Upper lobe of left lung (tissue), 6 donors: ENCODE measurements at places on chromosomes 5 and 9. TPM values are rescaled to one million over a fixed set of nuclear protein-coding genes. Genes with fewer than 3 reads are reported as not detected.

- H3K4me1 ChIP-seq = peaks cover 16% of the 10 kb centered on the region
- no peak for DNase-seq
- no peaks in the 10 kb centered on the region for H3K27me3 ChIP-seq
- H3K36me3 ChIP-seq = no peaks in the 10 kb centered on the region
These were observed 46.6 kb downstream of the COL15A1 start for GRCh38 chr9:98990181-98990870.

DNA sequence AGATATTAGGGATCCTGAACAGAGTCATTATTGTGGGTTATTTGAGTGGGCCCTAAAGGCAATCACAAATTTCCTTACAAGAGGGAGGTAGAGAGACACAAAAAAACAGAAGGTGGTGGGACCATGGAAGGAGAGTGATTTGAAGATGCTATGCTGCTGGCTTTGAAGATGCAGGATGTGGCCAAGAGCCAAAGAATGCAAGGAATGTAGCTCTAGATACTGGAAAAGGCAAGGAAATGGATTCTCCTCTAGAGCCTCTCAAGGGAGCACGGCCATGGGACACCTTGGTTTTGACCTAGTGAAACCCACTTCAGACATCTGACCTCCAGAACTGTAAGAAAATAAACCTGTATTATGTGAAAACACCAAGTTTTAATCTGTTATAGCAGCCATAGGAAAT is 53.8 kb downstream of the TTC39B start:
- H3K36me3 ChIP-seq = no peaks in the 10 kb centered on the region
- DNase-seq = no peak
- H3K4me3 ChIP-seq = no peak overlapping the region
- peaks cover 4% of the 10 kb centered on the region for H3K4me1 ChIP-seq
- H3K27ac ChIP-seq = no peak overlapping the region

- no peak overlapping the region for H3K27ac ChIP-seq
- no peaks in the 10 kb centered on the region for H3K27me3 ChIP-seq
- H3K4me3 ChIP-seq = no peak overlapping the region
- DNase-seq = no peak
These were observed 53.7 kb downstream of the GGTA1 start for GRCh38 chr9:121445986-121446385.

- no peaks in the 10 kb centered on the region for H3K27me3 ChIP-seq
- no peak overlapping the region for H3K4me3 ChIP-seq
- H3K27ac ChIP-seq = no peak overlapping the region
These were observed 27.2 kb upstream of the ASS1 start for GRCh38 chr9:130417602-130418001.

DNA sequence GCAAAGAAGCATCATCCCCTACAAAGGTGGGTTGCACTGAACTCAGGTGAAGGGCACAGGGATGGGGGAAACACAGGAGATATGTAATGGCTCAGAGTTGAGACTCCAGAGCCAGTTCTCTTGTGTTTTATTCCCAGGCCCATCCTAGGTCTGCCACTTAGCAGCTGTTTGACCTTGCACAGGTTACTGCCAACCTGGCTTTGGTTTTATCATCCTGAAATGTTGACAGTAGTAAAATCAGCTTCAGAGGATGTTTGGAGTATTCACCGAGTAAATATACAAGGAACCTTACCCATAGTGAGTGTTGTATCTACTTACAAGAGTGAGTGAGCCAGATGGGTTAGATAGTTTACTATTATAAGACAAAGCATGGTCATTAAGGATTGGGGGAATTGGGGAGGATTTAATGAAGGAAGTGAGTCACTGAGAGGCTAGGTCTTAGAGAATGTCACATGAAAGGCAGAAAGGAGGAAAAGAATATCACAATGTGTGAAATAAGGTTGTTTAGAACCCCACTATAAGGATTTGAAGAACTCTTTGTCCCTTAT is 141.3 kb downstream of the MAN2A1 start:
- H3K4me1 ChIP-seq = no peaks in the 10 kb centered on the region
- H3K4me3 ChIP-seq = no peak overlapping the region
- DNase-seq = no peak

- H3K36me3 ChIP-seq = no peaks in the 10 kb centered on the region
- no peaks in the 10 kb centered on the region for H3K27me3 ChIP-seq
- DNase-seq = peak; percentile 69
- H3K27ac ChIP-seq = peak overlapping the region; percentile 24
- peaks cover 11% of the 10 kb centered on the region for H3K4me1 ChIP-seq
These were observed 54.9 kb downstream of the COL15A1 start for GRCh38 chr9:98998441-98999151.

GRCh38 chr5:37071901-37072581 is 177.1 kb downstream of the CPLANE1 start:
- DNase-seq = no peak
- H3K36me3 ChIP-seq = no peaks in the 10 kb centered on the region
- H3K4me1 ChIP-seq = no peaks in the 10 kb centered on the region
- H3K27me3 ChIP-seq = no peaks in the 10 kb centered on the region
- no peak overlapping the region for H3K4me3 ChIP-seq

DNA sequence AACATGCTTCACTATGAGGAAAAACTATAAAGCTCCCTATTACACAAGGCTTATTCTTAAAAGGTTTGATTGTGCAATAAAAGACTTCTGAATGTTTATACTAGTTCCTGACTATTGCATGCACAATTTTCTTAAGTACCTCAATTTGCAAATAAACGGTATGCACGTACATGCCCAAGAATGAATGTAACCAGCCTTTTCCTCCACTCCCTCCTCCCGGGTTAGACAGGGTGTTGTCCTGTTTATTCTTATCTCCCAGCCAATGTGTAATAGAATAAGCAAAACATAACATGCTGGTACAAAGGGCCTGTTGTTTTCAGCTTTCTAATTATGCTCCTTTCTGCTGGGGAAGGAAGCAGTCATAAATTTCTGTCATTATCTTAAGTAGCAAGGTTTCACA is 79.1 kb downstream of the AOPEP start:
- DNase-seq = no peak
- peaks cover 41% of the 10 kb centered on the region for H3K4me1 ChIP-seq
- no peaks in the 10 kb centered on the region for H3K27me3 ChIP-seq
- peak overlapping the region; percentile 78 for H3K27ac ChIP-seq
- peaks cover 10% of the 10 kb centered on the region for H3K36me3 ChIP-seq

GRCh38 chr5:174327317-174327864 is 281.9 kb downstream of the NSG2 start:
- H3K4me3 ChIP-seq = no peak overlapping the region
- peak; percentile 58 for DNase-seq
- H3K36me3 ChIP-seq = no peaks in the 10 kb centered on the region
- no peak overlapping the region for H3K27ac ChIP-seq

- H3K4me1 ChIP-seq = peaks cover 6% of the 10 kb centered on the region
- no peak overlapping the region for H3K27ac ChIP-seq
- no peak overlapping the region for H3K4me3 ChIP-seq
- DNase-seq = no peak
These were observed 15.3 kb downstream of the HNRNPH1 start for GRCh38 chr5:179608131-179608581.

DNA sequence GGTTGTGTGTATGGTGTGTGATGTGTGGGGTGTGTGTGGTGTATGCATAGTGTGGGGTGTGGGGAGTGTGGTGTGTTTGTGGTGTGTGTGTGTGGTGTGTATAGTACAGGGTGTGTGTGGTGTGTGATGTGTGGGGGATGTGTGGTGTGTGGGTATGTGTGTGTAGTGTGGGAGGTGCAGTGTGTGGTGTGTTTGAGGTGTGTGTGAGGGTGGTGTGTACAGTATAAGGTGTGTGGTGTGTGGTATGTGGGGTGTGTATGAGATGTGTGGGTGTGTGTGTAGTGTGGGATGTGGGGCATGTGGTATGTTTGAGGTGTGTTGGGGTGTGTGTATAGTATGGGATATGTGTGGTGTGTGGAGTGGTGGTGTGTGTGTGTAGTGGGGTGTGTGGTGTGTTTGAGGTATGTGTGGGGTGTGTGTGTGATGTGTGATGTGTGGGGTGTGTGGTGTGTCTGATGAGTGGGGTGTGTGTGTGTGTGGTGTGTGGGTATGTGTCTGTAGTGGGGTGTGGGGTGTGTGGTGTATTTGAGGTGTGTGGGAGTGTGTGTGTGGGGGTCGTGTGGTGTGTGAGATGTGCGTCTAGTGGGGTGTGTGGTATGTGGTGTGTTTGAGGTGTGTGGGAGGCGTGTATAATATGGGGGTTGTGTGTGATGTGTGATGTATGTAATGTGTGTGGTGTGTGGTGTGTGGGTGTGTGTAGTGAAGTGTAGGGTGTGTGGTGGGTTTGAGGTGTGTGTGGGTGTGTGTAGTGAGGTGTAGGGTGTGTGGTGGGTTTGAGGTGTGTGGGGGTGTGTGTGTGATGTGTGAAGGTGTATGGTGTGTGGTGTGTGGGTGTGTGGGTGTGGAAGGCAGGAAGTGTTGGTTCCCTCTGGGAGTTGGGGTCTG is 8.6 kb downstream of the ECSCR start:
- no peak for DNase-seq
- H3K4me1 ChIP-seq = peaks cover 5% of the 10 kb centered on the region
- H3K27me3 ChIP-seq = no peaks in the 10 kb centered on the region
- H3K27ac ChIP-seq = no peak overlapping the region

- peaks cover 20% of the 10 kb centered on the region for H3K4me1 ChIP-seq
- peak overlapping the region; percentile 40 for H3K4me3 ChIP-seq
- DNase-seq = peak; percentile 89
These were observed 112.7 kb downstream of the NR6A1 start for GRCh38 chr9:124658165-124659017.

- H3K27me3 ChIP-seq = no peaks in the 10 kb centered on the region
- no peaks in the 10 kb centered on the region for H3K36me3 ChIP-seq
- no peaks in the 10 kb centered on the region for H3K4me1 ChIP-seq
- no peak for DNase-seq
These were observed 93.4 kb downstream of the ANKH start for GRCh38 chr5:14777932-14778791.

GRCh38 chr5:9653811-9654210 is 23.7 kb upstream of the TAS2R1 start:
- H3K36me3 ChIP-seq = no peaks in the 10 kb centered on the region
- no peak overlapping the region for H3K27ac ChIP-seq
- DNase-seq = no peak

DNA sequence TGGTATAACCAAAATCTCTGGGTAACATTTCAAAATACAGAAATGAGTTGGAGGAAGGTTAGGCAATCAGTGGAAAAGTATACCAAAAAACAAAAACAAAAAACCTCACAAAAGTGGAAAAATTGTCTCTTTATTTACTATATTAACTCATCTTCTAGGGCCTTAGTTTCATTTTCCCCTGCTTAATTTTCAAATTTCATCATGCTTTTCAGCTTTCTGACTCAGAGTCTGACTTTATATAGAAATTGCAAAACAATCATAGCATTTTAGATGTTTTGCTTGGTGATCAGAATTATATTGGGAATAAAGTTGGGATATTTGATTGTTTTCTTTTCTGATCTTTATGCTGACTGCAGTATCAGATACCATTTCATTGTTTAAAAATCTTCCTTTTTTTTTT is 257.0 kb upstream of the PRR16 start:
- no peak overlapping the region for H3K4me3 ChIP-seq
- DNase-seq = no peak
- H3K4me1 ChIP-seq = no peaks in the 10 kb centered on the region
- H3K27ac ChIP-seq = no peak overlapping the region

GRCh38 chr9:117725426-117725887 is 21.3 kb downstream of the TLR4 start:
- peaks cover 30% of the 10 kb centered on the region for H3K4me1 ChIP-seq
- no peak overlapping the region for H3K4me3 ChIP-seq
- H3K27ac ChIP-seq = peak overlapping the region; percentile 72
- H3K36me3 ChIP-seq = no peaks in the 10 kb centered on the region
- H3K27me3 ChIP-seq = no peaks in the 10 kb centered on the region
- no peak for DNase-seq

DNA sequence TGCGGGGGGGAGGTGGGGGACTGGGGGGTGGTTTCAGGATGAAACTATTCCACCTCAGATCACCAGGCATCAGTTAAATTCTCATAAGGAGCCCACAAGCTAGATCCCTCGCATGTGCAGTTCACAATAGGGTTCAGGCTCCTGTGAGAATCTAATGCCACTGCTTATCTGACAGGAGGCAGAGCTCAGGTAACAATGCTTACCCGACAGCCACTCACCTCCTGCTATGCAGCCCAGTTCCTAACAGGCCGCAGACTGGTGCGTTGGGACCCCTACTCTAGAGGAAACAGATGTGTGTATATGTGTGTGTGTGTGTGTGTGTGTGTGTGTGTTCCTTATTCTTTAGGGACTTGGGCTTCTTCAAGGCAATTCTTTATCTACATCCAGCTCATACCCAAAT is 352.3 kb upstream of the CCNH start:
- no peaks in the 10 kb centered on the region for H3K27me3 ChIP-seq
- no peaks in the 10 kb centered on the region for H3K4me1 ChIP-seq
- no peaks in the 10 kb centered on the region for H3K36me3 ChIP-seq

DNA sequence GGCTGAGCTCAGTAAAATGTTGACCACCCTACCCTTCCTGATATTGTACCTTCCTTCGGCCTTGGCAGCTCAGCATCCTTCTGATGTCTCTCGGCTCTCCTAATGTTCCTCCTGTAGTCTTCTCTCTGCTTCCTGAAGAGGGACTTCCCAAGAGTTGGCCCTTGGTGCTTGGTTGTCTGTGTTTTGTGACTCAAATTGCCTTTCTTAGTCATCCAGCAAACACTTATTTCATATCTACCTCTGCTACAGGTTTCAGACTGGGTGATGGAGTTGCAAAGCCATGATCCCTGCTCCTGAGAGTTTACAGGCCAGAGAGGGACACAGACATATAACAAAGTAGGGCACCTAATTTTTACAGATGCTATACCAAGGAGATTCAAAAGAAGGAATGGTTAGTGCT is 70.1 kb downstream of the SV2C start:
- no peak overlapping the region for H3K27ac ChIP-seq
- H3K4me3 ChIP-seq = no peak overlapping the region
- no peaks in the 10 kb centered on the region for H3K36me3 ChIP-seq
- no peak for DNase-seq
- H3K4me1 ChIP-seq = no peaks in the 10 kb centered on the region

Gene LRRC26
- 1.9 TPM for total RNA-seq

Gene PCDHGB3
- total RNA-seq = 1.3 TPM

Gene FRMPD1
- under 0.01 TPM for total RNA-seq

Gene RNF183
- 0.39 TPM for total RNA-seq

Gene ORM2
- 5.5 TPM for total RNA-seq

Gene OCLN
- 87.7 TPM for total RNA-seq

Gene CDHR2
- total RNA-seq = not detected
